ENCODE measurements at places on chromosomes 5 and 9.
A peak's percentile ranks its signal among the peaks of the same experiment; 100 is the strongest.

GRCh38 chr9:121160025-121160424 is 41.6 kb downstream of the RAB14 start:
- no peak for DNase-seq

DNA sequence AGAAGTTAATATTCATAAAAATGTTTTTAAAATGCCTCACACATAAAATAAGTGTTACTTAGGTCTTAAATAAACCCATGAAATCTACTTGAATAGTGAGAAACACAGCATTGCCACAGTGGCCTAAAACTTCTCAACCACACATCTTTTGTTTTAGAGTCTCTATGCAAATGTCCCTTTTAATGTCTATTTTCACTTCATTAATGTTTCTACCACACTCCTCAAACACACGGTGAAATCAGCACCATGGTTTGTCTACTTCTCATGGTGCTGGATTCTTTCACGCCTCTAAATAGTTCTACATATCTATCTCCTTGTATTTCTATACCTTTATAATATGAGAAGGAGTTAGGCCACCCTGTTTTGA is 111.2 kb downstream of the EDIL3 start:
- no peak for DNase-seq

GRCh38 chr5:82365744-82366228 is 87.6 kb upstream of the RPS23 start:
- peak; percentile 72 for DNase-seq

DNA sequence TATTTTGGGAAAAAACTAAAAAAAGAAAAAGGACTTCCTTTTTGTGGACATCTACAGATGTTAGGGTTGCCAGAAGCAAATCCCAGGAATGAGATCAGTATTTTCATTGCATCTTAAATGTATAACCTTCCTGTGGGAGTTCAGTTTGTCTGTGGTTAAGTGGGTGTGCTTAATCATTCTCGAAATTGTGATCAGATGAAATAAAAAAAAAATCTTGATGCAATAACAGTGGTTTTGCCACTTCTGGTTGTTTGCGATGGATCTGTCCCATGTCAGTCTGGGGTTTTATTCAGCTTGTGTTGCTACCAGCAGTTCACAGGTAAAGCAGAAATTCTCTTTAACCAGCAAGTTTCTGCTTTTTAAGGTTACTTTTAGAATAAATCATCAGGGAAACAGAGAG is 179.0 kb downstream of the MAN2A1 start:
- DNase-seq, result no peak

DNA sequence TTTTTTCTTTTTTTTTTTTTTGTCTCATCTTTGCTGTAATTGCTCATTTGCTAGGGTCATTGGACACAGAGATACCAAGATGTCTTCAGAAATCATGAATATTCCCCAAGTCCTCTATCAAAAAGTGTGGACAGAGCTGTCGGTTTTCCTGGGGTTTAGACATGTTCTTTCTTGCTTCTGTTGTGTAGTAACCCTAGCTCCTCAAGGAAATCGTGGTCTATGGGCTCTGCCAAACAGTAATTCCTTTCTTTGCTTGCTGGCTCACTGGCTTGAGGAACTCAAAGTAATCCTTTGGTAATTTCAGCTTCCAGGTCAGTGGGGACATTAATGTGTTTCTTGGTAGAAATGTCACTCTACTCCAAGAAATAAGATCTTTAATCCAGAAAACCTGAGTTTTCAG is 101.7 kb downstream of the TMC1 start:
- DNase-seq, result no peak

DNA sequence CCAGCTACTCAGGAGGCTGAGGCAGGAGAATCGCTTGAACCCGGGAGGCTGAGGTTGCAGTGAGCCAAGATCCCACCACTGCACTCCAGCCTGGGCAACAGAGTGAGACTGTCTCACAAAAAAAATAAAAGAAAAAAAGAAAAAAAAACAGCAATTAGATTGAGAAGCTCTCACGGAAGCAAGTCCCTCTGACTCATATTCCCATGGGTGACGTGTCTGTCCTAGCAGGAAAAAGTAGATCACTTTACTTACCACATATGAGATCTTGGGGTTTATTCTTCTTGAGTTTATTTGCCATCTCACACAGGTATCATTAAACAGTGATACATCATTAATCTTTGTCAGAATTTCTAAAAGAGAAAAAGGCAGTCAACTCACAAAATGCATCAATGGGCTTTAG is 62.6 kb downstream of the SUSD1 start:
- DNase-seq, result no peak

DNA sequence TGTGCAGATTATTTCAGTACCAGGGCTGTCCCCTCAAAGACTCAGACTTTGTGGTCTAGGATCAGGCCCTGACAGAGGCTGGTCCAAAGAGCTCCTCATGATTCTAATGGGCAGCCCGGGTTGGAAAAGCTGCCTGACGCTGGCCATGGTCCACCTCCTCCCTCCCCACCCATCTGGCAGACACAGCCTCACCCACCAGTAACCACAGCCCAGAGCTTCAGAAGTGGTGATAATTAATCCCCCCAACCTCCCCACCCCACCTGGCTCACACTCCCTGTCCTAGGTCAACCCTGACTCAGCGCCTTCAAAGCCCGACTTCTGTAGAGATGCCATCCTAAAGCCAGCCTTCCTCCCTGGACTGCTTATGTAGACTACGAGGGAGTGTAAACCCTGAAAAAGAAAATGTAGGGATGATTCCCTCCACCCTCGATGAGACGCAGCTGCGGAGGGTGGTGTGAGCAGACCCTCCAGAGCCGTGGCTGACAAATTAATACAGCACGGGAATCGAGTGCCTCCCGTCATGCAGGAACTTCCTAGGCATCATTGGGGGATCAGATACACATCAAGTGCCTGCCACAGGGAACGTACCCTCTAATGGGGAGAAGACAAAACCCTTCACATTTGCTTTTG is 7.0 kb downstream of the UBE2QL1 start:
- no peak for DNase-seq

- no peak for DNase-seq
Observed at GRCh38 chr5:137072361-137073115, 426.6 kb downstream of the SPOCK1 start.

GRCh38 chr9:8726692-8727091 is 927.1 kb upstream of the DMAC1 start:
- DNase-seq, result no peak

GRCh38 chr5:1474866-1475543 is 29.8 kb upstream of the SLC6A3 start:
- no peak for DNase-seq

- DNase-seq, result peak; percentile 23
Observed at GRCh38 chr5:112210430-112211005, 208.6 kb downstream of the EPB41L4A start.

- no peak for DNase-seq
Observed at GRCh38 chr5:107807431-107807830, 136.7 kb upstream of the EFNA5 start.

DNA sequence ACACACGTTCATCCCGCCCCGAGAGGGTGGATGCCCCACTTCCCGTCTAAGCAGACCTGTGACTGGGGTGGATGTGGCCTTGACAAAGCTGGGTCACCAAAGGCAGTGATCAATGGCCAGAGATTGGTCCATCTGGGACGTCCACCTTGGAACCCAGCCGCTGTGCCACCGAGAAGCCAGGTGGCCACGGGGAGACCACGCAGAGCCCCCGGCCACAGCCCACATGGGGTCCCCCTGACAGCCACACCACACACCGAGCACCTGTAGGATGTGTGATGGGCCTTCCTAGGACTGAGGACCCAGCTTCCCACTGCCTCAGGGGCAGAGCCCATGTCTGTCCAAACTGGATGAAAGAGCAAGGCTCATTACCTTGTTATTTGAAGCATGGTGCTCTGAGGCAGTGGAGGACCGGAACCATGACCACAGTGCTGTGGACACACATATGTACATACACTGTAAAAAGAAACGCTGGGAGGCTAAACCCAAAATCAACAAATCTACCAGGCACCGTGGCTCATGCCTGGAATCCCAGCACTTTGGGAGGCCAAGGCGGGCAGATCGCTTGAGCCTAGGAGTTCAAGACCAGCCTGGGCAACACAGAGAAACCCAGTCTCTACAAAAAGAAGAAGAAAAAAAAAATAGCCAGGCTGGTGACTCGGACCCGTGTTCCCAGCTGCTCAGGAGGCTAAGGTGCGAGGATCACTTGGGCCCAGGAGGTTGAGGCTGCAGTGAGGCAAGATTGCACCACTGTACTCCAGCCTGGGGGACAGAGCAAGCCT is 50.1 kb downstream of the MRPL36 start:
- no peak for DNase-seq

GRCh38 chr9:133792721-133793470 is 54.7 kb upstream of the SARDH start:
- DNase-seq, result peak; percentile 63

GRCh38 chr5:90581956-90582355 is 23.4 kb downstream of the ADGRV1 start:
- no peak for DNase-seq

DNA sequence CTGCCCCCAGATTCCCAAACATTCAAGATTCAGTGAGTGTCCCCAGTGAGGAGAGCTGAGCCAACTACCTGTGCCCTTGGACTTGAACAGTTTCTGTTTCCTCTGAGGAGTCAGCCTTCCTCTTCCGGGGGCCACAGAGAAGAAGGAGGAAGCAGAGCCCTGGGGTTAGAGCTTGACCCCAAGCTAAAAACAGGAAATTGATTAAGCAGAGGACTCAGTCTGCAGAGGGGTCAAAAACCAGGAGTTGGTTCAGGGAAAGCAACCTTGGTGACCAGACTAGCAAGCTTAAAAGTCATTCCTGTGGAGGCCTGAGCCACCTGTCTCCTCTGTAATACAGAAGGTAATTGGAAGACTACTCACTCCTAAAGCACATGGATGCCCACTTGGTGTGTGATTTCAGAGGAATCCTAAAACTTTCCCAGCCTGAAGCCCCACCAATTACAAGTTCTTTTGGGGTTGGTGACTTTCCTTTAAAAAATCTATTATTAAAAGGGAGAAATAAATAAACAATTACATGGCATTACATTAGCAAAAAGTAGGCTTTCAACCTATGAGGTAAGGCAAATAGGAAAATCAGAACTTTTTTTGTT is 64.2 kb upstream of the SELENOP start:
- no peak for DNase-seq

DNA sequence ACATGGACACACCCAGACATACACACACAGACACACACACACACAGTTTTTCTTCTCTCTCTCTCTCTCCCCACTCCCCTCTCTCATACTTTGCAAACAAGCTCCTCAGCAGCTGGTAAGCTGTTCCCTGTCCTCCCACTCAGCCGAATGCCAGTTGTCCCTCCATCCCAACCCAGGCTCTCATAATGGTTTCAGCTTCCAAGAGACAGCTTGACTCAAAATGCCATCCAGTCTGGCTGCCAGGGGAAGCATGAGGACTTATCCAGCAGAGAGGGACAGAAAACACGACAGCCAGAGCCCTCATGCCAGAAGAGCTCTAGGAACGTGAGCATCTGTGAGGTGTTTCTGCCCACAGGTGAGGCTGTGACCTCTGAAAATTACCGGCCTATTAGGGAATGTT is 112.6 kb upstream of the SPDL1 start:
- no peak for DNase-seq

DNA sequence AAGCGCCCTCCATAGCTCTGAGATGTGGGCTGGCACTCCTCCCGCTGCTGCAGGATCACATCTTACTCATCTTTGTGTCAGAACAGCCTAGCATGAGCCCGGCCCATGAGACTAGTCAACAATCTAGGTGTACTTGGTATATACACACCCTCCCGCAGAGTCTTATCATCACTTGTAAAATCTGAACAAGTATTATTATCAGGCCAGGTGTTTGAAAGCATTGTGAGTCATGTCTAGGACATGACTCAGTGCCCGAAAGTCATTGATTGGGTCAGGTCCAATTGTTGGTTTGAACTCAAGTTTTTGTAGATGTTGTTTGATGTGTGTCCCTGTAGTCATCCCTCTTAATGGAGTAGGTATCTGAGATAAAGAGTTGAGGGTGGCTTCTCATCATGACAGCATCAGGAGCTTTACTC is 108.7 kb downstream of the CFAP90 start:
- no peak for DNase-seq

- peak; percentile 70 for DNase-seq
Observed at GRCh38 chr5:109690975-109691574, 1.3 kb downstream of the MAN2A1 start.

GRCh38 chr9:129938291-129938979 is 103.2 kb downstream of the USP20 start:
- DNase-seq, result peak; percentile 28

DNA sequence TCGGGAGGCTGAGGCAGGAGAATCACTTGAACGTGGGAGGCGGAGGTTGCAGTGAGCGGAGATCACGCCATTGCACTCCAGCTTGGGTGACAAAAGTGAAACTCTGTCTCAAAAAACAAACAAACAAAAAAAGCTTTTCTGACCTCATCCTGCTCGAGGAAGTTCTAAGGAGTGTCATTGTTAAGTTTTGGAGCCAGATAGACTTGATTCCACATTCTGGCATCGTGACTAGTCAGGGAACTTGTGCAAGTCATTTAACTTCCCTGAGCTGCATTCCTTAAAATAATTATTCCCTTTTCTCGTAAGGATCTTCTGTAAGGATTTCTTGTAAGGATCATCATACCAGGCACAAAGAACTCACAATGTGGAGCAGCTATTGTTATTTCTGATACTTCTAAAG is 26.2 kb downstream of the SNX24 start:
- no peak for DNase-seq

DNA sequence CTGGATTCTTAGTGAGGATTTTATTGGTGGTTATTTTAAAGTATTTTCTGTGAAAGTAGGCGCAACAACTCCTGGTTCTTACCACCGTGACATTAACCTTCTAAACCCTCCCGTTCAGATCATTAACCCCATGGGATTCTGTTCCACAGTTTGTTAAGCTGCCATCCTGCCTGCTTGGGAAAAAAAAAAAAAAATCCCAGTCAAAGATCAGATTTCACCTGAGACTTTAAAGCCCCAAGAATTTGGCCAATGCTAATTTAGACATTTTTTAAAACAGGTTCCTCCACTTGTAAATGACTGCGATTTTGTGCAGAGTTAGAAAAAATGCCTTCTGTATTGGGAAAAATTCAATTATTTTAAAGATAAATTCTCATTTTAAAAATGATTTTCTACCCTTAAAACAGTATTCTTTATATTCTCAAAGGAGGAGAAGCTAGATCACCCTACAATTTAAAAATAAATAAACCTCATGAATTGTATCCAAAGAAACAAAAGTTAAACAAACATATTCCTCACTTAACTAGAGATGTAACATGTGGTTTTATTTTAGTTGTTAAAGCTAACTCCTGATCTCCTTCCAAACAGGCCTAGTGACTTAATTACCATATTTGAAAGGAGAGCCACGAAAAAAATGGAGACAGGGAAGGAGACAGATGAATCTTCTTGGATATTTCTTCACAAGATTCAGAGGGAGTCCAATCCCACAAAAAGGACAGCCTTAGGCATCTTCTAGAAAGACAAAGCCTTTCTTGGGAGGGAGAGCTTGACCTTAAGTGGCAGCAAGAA is 93.1 kb upstream of the IFNK start:
- DNase-seq, result no peak

DNA sequence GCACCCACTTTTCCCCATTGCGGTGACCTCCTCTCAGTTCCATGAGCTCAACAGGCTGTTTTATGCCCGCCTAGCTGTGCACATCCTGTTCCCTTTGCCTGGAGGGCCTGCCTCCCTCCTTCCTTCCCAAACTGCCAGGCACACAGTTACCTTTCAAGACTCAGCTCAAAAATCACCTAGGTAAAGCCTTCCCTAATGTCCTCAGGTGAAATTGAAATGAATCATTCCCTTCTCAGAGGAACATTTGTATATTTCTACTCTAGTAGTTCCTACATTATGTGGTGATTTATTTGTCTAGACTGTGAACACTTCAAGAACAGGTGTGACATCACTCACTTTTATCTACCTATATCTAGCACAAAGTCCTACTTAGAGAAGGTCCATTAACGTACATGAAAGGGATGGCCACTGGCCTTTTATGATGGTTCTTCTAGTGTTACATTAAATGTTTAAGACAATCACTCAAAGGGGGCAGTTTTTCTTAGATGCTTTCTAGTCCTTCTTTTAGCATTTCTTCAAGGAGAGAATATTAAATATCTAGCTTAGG is 103.5 kb upstream of the EQTN start:
- no peak for DNase-seq
